ENCODE measurements at places on chromosomes 12 and 14.

DNA sequence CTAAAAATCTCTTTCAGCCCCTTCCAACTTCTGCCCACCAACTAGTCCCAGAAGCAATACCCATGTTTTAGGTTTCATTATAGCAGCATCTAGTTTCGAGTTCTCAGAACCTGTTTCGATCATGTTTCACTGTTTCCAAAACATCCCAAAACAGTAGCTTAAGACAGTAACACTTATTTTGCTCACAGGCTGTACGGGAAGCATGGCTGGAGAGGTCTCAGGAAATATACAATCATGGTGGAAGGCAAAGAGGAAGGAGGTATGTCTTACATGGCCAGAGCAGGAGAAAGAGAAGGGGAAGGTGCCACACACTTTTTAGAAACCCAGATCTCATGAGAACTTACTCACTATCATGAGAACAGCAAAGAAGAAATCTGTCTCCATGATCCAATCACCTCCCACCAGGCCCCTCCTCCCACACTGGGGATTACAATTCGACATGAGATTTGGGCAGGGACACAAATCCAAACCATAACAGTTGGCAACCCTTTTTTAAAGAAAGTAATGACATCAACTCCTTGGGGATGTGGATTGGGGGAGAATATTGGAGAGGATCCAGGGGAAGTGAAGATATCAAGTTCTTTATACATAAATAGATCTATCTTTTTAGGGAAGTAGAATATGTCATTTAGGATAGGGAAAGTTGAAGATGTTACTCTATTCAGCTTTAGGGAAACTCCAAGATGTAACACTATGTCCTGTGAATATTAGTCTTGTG, 269.9 kb upstream of the PLEKHG7 start:
- no peak for DNase-seq

- no peak for DNase-seq
Measured at GRCh38 chr14:101088395-101088667, 184.8 kb upstream of the RTL1 start.

- DNase-seq, result no peak
Measured at GRCh38 chr12:3480764-3481163, 10.2 kb upstream of the PRMT8 start.

DNA sequence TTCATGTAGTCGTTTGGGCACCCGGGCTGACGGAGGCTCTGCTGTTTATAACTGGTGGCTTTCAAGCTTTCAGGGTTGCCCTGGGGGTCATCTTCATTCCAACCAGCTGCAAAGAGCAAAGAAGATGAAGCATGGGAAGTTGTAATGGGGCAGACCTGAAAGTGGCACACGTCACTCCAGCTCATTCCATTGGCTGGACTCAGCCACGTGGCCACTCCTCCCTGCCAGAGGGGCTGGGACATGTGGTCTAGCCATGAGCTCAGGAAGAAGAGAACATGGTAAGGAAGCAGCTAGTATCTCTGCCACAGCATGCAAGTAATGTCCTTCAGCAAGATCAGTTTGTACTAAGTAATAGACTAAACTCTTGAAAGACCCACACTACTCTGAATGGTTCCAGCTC, 51.7 kb upstream of the FERMT2 start:
- DNase-seq, result no peak

- no peak for DNase-seq
Measured at GRCh38 chr14:23951590-23952201, 1.9 kb upstream of the DHRS4 start.

DNA sequence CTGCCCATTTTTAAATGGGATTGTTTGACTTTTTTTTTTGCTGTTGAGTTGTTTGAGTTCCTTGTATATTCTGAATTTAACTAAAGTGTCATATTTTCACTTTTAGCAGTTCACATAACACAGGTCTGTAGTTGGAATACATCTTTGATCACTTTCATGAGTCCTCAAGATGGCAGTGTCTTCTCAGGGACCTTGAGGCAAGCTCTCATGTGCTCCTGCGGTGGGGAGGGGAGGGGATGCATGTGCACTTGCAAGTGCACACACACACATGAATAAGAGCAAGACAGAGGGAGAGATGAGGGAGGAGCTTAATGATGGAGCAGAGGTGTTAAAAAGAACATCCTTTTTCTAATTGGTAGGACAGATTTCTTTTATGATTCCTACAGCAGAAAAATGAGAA, 291.4 kb upstream of the OR4E1 start:
- DNase-seq, result peak; percentile 14

DNA sequence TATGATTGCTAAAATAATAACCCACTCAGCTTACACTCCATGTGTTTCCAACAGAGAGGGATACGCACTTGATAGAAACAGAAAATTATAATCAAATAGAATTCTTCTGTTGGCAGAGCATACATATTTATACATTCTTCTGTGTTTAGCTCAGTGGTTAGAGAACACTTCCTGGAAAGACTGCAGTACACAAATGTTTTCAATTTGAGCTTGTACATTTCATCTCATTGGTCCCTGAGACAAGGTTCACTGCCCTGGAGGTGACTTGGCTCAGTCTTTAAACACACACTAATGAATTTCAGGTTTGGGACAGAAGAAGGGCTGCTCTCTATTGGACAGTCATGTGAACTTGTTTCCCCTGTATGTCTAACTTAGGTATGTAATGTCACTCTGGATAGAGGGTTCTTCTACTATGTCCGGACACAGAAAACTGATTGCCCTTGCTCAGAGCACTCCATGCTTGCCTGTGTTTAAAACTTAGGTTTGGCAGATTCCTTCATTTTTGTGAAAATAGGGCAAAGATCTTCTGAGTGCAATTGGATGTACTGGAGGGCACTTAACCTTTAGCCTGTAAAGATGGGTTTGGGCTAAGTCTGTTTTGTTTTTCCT, 22.9 kb downstream of the PROX2 start:
- no peak for DNase-seq

GRCh38 chr12:2198542-2198941, 145.8 kb downstream of the CACNA1C start:
- no peak for DNase-seq

DNA sequence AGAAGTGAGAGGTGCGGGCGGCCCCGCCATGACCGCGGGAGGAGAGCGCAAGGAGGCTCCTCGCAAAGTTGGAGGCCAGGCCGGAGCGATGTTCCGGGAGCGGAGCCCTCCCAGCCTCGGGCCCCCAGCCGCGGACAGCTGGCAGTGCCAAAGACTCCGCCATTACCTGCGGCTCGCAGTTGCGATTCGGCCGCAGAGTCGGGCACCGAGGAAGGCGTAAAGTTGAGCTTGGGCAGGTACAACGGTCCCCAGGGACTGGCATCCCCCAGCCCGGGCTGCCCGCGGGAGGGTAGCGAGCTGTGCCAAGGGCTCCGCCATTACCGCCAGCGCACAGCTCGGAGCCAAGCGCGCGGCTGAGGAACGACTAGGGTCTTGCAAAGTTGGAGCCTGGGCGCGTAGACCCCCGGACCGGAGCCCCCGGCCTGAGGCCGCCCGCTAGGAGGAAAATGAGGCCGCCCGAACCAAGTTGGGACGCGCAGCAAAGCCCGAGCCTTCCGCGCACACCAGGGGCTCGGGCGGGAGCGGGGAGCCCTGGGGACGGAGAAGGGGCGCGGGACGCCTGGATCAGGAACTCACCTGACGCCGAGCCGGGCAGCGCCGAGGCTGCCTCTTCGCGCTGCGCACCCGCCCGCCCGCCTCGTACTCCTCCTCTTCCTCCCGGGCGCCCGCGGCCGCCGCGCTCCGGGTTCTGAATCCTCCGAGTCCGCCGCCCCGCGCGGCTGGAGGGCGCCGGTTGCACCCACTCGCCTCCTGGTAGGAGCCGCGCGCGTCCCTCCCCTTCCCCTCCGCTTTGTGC, 677 bp downstream of the NOS1 start:
- DNase-seq, result no peak

GRCh38 chr14:67577181-67577808, 22.8 kb downstream of the PIGH start:
- DNase-seq, result no peak

DNA sequence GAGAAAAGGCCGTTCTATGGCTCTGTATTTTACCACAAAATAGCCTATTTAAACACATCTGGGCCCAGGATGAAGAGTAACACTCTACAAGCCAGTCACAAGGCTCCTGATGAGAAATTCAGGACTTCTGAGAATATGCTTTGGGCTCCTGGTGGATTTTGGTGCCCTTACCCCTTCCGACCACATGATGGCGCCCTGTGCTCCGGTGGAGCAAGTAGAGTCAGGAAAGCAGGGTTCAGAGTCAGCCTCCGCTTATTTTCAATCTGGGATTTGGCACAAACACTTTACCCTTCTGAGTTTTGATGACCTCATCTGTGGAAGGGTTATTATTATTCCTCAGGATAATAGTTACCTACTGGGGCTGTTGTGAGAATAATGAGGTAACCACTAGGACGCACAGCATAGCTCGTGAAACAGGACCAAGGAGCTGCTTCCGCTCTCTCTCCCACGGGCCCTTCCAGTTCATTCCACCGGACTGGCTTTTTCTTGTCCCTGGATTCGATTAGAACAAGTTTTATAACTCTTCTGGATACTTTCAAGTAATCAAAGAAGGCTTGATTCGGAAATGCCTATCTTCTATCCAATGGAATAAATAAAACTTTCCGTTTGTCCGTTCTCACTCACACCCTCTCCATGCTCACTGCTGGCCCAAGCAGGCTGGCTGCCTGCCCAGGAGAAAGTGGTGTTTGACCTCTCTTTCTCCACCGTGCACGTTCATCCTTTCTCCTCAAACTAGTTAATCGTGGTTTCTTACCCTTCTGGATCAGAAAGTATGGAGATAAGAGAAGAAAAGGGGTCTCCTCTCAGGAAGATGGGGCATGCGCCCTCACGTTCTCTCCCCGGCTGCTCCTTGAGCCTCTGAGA, 104.6 kb downstream of the GALC start:
- DNase-seq, result no peak

DNA sequence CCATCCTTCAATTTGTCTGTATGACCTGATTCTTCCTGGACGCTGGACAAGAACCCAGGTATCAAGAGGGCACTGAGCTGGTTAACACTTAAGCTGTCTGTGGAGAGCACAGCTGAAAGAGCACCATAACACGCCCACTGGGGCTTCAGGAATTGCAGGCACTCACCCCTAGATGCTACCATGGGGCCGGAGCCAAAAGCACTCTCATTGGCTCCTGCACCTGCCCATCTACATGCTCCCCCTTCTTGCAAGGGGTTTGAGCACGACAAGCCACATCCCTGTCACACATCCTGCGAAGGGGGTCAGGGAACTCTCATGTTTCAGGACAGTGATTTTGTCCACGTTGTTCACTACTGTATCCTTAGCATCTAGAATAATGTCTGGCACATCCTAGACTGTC, 35.1 kb upstream of the TBC1D15 start:
- DNase-seq, result no peak
